ENCODE measurements at places on chromosomes 2 and 18. TPM values are rescaled to one million over a fixed set of nuclear protein-coding genes. Genes with fewer than 3 reads are reported as not detected.

SLC30A3 gene
- total RNA-seq, result 0.15 TPM

STPG4 gene
- 0.17 TPM for total RNA-seq

VAMP8 gene
- total RNA-seq, result 2.8 TPM

KIF3C gene
- 11.3 TPM for total RNA-seq

SEMA4F gene
- total RNA-seq, result 18.4 TPM

CDH19 gene
- not detected for total RNA-seq

NXPH2 gene
- not detected for total RNA-seq

CDH2 gene
- total RNA-seq, result 6.3 TPM

RBM44 gene
- total RNA-seq, result 0.58 TPM

All from smooth muscle cell of trachea (primary cell).